ENCODE measurements at places on chromosomes 12 and 14.

GRCh38 chr12:99824900-99825542, 159.7 kb downstream of the ANKS1B start:
- peak; percentile 73 for DNase-seq

DNA sequence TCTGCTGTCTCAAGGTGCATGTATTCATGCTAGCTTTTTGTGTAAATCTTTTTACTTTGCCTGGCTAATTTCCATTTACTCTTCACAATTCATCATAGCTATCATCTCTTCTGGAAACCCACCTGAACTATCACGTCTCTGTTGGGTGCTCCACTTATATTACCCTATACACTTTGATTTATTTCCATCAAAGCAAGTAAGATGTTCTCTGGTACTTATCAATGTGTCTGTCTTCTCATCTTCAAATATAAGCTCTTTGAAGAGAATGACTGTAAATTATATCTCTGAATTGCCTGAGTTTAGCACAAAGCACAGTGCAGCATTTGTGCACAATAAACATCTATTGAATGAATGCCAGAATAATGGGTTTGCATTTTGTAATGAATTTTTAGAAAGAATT, 1129.7 kb downstream of the LRFN5 start:
- no peak for DNase-seq

DNA sequence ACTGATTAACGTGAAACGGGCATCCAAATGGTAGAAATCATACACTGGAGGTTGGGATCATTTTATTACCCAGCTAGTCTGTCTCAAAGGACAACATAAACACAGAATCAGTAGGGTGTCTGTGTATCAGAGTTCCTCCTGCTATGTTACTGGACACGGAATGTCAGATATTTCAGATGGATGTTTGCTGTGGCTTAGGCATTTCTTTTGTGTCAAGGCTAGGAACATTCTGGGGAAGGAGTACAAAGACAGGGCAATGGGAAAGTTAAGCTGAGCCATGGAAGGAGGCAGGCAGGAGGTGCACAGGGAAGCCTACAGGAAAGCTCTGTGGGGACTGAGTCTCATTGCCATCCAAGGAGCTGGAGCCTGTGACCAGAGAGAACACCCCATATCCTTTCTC, 254.6 kb downstream of the C12orf75 start:
- no peak for DNase-seq

DNA sequence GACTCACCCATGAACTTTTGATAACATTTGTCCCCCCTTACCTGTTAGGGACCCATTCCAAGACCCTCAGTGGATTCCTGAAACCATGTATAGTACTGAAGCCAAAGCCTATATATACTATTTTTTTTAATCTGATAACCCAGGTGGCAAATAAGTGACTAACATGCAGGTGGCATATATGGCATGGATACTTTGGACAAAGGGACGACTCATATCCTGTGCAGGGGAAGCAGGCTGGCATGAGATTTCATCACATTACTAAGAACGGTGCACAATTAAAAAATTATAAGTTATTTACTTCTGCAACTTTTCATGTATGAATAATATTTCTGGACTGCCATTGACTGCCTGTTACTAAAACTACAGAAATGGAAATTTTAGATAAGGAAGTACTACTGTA, 880.1 kb upstream of the FBXO33 start:
- DNase-seq = no peak

DNA sequence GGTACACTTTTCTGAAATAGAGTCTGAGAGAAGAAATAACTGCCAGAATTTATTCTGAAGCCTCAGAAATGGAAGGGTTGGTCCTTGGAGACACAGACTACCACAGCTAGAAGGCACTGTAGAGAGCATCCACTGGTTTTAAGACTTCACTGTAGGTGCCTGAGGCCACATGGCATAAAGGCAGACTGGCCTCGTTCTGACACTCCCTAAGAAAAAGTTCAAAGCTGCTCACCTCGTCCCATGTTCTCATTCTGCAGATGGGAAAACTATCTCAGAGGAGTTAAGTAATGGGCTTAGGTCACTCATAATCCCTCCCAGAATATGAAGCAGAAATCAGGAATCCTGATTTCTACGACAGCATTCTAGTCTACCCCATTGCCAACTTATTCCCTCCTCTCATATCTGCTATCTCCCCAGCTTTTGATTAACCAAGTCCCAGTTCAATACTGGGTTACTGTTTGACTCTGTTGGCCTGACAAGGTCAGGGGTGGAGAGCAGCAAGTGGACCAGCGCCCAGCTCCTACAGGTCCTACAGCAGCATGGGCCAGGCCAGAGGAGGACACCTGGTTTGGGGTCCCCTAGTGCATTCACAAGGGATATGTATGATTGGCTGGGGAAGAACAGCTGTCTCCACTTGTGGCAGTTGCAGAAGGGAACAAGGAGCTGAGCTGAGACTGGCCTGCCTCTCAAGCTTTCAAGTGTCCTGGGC, 3.7 kb downstream of the ITGA5 start:
- no peak for DNase-seq

GRCh38 chr12:47376927-47377326, 297.2 kb upstream of the AMIGO2 start:
- no peak for DNase-seq

DNA sequence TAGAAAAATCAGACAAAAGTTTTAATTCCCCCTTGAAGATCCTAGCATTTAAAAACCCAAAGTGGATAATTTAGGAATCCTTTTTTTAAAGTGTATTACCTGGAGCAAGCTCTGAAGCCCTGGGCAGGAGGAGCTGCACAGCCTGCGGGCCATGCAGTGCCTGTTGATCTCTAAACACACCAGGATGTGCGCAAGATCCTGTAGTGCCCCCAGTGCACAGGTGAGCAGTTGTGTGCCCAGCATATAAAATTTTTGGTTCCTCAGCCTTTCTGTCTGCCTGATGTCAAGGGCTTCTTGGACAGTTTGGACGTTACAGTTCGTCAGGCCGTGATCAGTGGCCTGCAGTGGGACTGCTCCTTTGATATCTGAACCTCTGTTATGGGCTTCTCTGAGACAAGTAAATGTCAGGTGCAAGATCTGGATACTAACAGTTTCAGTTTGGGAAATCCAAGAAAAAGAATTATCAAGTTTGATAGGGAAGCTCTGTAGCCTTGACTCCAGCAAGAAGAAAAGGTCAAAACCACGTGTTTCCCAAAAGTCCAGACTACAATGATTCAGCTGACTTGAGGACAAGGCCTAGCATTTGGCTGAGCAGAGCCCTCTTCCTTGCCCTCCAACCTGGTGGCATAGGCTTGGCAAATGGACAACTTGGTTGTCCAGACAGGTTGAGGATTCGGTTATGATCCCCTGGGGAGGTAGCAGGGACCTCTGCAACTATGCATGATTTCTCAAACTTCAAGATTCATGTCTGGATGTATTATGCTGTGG, 1.0 kb downstream of the ATXN7L3B start:
- no peak for DNase-seq

DNA sequence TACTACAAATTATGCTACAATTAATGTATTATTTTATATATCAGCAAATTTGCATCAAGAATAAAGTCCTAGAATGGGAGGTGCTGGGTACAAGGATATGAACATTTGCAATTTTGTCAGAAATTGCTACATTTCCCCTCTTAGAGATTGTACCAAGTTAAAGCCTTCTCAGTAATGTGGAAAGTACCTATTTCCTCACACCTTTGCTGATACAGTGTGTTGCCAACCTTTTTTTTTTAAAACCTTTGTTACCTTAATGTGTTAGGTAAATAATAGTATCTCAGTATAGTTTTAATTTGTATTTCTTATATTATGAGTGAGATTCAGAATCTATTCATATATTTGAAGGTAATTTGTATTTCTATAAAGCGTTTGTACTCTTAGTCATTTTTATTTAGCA, 95.4 kb upstream of the HIF1A start:
- DNase-seq = no peak

- no peak for DNase-seq
Observed at GRCh38 chr12:61220337-61220736, 1039.9 kb upstream of the USP15 start.

- DNase-seq = no peak
Observed at GRCh38 chr12:116534311-116535121, 24.7 kb upstream of the MAP1LC3B2 start.

DNA sequence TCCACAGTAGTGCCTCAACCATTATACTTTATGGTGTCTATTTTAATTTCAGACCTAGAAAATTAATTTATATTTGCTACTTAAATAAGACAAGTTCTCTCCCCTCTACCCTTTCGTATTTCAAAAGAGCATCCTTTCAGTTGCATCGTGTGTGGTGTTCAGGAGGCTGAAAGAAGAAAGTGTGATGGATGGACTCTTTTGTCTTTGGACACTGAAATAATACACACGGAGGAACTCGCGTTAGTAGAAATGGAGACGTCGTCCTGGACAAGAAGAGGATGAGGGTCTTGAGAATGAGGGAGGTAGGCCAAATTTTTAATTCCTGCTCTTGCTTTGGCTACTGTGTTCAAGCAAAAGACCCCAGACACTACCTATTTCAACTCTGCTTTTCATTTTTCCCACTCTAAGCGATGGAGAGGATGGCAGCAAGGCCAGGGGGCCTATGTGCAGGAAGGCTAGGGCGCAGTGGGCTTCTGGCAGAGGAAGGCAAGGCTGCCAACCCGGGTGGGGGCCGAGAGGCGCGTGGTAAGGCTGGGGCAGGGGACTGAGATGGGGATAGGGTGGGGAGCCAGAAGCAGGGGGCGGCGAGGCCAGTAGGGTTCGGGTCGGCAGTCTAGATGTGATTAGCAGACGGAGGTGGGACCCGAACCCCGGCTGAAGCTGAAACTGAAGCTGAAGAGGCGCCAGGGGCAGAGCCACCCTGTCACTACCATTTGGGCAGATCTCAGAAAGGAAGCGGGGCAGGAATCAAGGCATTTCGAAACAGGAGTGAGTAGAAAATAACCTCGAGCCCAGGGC, 722 bp downstream of the TMED8 start:
- DNase-seq = no peak

DNA sequence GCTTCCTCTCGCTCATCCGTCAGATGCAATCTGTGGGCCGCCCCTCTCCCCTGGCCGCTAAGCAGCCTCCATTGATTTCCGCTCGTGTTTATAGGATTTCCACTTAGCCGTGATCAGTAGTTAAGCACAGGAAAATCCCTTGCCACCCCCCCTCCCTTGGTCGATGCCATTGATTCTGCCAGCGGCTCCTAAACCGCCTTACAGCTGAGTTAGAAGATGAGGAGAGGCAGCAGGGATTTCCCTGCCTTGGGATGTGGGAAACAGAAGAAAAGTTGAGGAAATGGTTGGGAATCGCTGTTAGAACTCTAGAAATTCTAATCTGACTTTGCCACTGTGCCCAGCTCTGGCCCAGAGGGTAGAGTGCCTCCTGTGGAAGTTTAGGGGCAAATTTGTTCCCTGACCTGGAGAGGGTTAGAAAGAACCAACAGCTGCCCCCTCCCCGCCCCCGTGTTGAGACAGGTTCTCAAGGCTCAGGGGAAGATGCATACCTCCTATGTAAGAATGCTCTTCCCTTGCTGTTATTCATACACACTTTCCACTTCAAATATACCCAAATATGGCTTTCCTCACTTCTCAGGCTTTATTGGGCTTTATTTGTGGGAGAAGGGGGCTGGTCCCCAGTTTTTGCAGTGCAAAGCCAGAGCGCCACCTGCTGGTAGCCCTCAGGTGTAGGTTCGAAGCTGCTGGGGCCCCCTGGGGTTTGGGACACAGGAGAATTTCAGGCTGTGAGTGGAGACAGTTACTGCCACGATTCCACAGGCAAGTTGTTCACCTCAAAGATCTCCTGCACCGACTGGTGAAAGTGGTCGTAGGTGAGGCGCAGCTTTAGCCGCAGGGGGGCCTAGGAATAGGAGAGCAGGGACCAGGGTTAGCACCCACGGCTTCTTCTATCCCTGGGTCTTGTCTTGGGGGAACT, 3.2 kb downstream of the THTPA start:
- no peak for DNase-seq

DNA sequence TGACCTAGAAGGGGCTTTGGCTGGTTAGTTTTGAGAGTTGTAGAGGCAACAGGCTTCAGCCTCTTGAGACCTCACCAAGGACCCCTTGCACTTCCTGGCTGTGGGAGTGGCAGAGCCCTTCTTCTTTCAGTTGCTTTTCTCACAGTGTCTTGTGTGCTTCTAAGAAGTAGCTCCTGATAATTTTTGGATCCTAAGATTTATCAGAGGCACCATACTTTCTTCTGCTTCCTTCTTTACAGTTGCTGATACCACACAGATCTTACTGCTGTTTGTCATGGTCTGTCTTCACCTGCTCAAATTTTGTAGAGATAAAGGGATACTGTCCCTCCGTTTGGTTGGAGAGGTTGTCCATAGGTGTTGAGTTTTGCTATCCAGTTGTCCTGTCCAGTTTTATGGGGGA, 33.8 kb downstream of the VRK1 start:
- DNase-seq = no peak

DNA sequence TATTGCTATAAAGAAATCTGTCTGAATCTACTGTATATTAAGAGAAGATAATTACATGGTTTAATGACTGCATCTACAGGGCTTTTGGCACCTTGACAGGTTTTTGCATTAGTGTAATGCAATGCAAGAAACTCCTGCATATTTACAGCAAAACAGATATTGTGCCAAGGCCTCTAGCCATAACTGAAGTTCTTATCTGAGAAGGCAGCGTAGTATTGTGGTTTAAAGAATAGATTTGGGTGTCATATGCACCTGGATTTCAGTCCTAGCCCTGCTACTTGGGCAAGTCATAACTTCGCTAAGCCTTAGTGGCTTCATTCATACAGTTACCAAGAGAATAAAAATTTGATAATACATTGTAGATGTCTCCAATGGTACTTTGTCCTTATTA, 350.1 kb downstream of the CCDC91 start:
- no peak for DNase-seq

DNA sequence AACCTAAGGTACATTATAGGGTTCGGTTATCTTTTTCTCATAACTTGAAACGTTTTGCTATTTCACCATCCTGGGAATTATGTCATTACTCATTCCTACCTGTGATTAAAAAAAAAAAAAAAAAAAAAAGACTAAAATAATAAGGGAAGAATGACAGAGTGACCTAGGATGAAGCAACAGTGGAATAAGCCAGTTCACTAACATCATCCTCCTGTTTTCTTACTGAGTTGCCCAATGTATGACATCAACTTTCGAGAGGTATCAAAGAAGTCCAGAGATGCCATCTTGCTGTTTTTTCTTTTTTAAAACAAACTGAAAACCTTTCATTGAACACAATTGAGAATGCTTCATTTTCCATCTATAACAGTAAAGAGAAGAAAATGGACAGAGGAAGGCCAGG, 42.8 kb downstream of the AMN start:
- DNase-seq = no peak

DNA sequence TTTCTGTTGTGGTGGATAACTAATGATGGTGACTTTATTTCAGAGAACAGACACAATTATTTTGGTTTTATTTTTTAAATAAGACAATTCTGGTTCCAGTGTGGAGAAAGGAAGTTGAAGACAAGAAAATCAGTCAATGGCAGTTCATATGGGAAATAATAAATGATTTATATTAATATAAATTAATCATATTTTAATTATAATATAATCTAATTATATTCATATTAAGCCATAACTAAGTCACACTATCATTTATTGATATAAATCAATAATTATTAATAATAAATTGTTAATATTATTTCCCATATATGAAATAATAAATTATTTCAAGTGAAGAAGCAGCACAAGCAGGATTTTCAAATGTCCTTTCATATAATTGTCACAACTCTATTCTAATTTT, 2.8 kb downstream of the TOMM20L start:
- no peak for DNase-seq

Data from NCI-H524 treated with DMSO at 0.1 percent for 48 hours (cell line).